ENCODE measurements at places on chromosomes 3 and 15.

DNA sequence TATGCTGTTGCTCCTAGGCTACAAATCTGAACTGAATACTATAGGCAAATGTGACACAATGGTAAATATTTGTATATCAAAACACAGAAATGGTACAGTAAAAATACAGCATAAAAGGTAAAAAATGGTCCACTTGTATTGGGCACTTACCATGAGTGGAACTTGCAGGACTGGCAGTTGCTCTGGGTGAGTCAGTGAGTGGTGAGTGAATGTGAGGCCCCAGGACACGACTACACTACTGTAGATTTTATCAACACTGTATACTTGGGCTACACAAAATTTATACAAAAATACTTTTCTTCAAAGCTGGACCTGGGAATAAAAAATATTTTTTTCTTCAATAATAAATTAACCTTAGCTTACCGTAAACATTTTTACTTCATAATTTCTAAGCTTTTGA is 41.6 kb upstream of the DUT start:
- DNase-seq, result no peak

- no peak for DNase-seq
Measured at GRCh38 chr3:37240170-37240945, 66.0 kb upstream of the LRRFIP2 start.

- DNase-seq, result no peak
Measured at GRCh38 chr3:195115600-195116406, 155.2 kb downstream of the XXYLT1 start.

DNA sequence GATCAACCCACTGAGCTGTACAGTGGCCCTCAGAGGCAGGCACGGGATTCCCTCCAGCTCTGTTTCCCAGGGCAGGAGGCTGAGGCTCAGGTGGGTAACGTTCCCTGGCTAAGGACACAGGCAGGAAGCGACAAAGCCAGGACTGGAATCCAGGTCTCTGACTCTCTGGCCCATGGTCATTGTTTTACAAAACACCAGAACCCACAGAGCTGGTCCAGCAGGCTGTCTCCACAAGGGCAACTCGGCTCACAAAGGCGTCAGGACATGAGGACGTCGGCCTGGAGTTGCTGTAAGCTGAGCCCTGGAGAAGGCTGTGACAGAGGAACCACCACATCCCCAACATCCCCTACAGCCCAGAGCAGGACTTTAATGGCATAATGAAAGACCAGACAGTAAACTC is 30.7 kb downstream of the NUP210 start:
- no peak for DNase-seq

DNA sequence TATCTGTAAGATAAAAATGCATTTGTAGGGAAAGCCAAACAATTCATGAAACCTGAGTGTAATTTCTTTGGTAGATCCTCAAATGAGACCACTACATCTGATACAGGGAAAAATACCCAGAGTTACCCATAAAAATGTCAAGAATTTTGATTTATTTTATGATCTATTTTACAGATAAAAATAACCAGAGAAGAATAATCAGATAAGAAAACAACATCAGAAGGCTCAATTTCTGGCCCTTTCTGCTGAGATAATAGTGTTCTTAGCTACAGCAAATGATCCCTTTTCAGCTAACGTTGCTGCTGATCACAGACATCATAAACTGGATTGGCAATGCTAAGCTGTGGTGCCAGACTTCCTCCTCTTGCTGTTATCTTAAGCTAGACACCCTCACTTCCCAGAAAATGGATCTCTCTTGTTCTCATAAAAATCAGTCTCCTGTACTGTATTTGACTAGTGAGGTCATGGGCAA is 21.3 kb upstream of the TMEM108 start:
- no peak for DNase-seq

DNA sequence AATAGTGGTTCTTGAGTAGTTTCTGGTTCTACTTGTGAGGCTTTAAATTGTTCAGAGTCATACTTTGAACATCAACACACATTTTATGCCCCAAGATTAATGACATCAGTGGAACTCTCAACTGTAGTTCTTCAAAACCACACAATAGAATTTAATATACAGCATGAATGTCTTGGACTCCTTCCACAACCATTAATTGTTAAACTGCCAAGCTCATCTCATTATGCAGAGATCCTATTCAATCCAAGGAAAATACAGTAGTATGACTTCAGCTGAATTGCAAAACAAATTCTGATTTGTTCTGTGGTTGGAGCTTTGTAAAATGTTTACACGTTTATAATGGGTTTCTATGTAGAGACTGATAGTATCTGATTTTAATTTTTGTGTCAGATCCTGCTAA is 199.2 kb upstream of the SLC2A2 start:
- DNase-seq, result no peak

GRCh38 chr3:120652896-120653545 is 29.0 kb downstream of the HGD start:
- no peak for DNase-seq

DNA sequence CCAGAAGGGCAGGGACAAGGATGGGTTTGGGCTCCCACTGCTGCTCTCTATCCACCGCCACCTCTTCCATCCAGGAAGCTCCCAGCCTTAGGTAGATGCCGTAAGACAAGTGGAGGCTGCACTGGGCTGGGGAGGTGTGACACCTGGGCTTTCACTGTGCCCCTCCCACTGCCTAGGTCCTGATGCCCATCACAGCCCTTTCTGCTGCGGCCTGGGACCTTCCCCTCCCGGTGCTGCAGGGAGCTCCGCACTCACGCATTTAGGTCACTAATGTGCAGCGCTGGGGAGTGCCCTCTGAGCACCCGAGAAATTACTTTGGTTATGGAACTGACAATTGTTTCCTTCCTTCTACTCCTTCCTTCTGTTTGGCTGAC is 850 bp downstream of the LTF start:
- no peak for DNase-seq

DNA sequence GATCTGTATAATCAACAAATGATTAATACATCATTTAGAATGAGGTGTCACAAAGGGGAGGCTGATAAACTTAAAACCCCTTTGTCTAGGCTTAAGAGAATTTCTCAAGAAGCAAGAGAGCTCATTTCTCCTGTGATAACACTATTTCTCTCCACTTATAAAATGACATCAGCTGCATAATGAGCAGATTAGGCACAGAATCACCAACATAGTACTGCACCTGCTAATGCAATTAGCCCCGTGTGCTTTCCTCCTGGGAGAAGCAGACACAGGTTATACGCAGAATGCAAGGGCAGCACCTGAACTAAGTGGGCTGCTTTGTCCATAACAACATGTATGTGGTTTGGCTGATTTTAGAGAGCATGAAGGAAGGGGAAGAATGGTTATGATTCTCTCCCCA is 515.3 kb upstream of the CFAP20DC start:
- no peak for DNase-seq

DNA sequence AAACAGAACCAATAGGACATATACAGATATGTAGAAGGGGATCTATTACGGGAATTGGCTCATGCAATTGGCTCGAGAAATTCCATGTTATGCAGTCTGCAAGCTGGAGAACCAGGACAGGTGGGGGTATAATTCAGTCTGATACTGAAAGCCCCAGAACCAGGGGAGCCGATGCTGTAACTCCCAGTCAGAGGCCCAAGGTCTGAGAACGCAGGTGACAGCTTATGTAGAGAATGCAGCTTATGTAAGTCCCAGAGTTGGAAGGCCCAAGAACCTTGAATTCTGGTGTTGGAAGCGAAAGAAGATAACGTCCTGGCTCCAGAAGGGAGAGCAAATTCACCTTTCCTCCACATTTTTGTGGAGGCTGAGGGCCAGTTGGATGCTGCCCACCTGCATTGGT is 62.7 kb downstream of the CCNL1 start:
- no peak for DNase-seq

GRCh38 chr3:188607805-188608315 is 453.9 kb downstream of the LPP start:
- DNase-seq, result no peak

GRCh38 chr3:159130108-159130507 is 328.3 kb downstream of the MFSD1 start:
- DNase-seq, result no peak

DNA sequence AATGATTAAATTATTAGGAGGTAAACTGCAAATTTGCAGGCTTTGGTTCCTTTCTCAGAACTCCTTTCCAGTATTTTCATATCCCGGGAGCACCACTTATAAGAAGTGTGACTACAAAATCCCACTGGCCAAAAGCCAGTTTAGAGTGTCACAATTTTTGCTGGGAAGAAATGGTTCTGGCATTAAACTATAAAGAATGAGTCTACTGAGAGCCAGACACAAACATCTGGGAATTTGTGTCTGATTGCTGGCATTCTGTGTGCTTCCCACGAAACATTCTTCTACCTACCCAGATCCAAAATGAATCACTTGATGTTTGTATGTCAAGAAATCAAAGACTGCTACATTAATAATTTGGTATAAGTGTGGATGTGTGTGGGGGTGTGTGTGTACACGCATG is 82.8 kb downstream of the DUT start:
- DNase-seq, result no peak

GRCh38 chr3:84039099-84039498 is 919.7 kb upstream of the CADM2 start:
- DNase-seq, result no peak

DNA sequence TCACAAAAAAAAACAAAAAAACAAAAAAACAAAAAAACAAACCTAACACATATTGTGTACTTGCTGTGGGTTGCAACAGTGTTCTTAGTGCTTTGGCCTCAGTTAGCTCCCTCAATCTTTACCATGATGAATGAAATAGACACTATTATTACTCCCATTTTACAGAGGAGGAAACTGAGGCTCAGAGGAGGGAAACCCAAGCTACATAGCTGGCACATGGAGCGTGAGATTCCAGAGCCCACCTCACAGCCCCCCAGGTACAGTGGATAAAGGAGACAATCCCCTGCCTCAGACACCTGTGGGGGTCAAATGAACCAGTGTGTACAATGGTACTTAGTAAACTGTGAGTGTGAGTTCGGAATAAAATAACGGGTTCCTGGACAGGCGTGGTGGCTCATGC is 104.9 kb upstream of the SMAD3 start:
- no peak for DNase-seq

GRCh38 chr15:36896949-36897348 is 203.4 kb downstream of the MEIS2 start:
- no peak for DNase-seq

DNA sequence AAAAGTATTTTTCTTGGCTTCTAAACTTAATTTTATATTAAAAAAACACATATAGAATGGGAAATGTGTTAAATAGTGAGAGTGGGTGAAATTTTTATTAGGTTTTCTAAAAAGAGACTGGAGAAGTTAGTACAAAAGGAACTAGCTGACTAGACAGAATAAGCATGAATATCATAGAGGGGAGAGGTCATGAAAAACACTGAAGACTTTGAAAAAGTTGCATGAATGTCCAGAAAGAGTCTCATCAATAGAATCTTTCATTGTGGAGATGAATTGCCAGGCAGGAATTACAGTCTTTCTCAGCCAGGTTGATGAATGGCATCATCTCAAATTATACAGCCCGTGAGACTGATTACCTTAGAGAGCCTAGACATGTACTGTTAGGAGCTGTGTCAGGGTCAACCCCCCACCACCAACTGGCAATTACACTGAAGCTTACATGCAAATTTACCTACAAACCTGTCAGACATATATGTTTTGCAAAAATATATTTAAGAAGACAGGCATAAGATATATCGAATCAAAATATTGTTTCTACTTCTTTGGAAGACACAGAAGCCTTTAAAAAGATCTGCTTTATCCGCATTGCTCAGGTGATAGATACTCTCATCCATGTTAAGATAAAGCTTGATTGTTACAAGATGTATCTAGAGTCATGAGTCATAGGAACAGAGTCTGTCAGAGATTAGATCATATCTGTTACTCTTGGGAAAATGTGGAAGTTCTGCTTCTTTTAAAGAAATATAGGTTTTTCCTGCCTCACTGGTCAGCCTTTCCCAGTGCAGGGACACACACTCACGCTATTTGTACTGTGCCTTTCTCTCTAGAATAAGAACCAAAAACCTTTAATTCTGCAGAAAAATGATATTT is 34.8 kb upstream of the PFN2 start:
- peak; percentile 84 for DNase-seq

DNA sequence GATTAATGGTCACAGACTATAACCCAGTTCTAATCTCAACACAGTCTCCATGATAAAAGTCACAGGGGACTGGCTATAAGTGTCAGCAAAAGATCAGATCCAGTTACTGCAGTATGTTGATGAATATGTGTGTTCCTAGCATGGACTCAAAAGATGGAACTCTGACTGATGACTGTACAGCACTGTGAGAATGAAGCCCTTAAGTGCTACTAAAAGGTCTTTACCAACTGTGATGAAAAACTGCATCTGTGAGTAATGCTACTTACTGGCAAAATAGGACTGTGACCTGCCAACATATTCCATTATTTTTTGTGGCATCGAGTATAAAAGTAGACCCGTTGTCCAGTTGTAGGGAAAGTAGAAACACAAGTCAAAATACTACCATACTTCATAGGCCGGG is 284.2 kb downstream of the ROBO2 start:
- DNase-seq, result no peak

DNA sequence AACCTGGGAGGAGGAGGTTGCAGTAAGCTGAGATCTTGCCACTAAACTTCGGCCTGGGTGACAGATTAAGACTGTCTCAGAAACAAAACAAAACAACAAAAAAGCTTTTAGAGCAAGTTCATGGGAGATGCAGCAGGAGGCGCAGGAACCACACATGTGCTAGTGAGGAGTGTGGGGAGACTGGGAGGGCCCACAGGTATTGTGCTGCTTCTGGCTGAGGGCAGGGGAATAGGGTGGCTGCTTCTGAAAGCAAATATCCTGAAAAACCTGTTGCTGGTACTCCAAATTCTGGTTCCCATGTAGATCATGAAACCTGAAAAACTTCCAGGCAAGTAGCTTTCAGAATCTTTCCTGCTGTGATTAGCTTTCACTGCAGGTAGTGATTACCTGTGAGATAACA is 22.1 kb downstream of the TYRO3 start:
- peak; percentile 86 for DNase-seq

DNA sequence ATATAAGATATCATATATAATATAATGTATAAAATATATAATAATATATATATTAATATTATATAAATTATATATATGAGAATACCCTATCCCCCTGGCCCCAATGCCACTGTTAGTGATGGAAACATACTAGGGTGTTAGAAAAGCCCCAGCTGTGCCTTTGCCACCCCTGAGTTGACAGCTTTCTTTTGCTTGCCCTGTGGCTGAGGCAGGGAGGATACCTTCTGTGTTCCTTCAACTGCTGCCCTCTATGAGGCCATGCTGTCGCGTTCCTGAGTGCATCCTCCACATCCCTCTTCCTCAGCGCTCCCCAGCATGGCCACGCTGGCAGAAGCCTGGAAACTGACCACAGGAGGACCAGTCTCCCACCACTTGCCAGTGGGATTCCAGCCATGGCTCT is 26.3 kb downstream of the FAN1 start:
- DNase-seq, result no peak

- no peak for DNase-seq
Measured at GRCh38 chr3:197709135-197709534, 27.6 kb downstream of the RUBCN start.
